ENCODE measurements at places on chromosomes 5 and 9.

GRCh38 chr5:163585206-163585605 lies 79.8 kb downstream of the MAT2B start:
- DNase-seq, result no peak

DNA sequence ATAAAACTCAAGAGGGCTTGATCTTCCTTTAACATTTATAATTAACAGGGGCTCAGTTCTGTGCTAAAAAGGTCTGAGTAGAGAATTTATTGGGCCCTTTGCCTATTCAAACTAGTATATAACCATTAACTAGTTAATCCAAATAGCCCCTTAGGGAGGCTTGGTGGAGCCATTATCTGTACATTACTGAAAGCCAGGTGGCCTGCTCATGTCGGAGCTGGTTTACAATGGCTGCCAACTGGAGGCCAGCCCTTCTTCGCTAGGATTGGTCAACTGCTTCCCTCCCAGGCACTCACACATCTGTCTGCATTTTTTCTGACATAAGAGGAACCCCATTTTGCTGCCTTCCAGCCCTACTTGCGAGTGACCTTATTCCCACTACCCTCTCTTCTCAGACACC lies 30.4 kb upstream of the NDFIP1 start:
- DNase-seq, result no peak

DNA sequence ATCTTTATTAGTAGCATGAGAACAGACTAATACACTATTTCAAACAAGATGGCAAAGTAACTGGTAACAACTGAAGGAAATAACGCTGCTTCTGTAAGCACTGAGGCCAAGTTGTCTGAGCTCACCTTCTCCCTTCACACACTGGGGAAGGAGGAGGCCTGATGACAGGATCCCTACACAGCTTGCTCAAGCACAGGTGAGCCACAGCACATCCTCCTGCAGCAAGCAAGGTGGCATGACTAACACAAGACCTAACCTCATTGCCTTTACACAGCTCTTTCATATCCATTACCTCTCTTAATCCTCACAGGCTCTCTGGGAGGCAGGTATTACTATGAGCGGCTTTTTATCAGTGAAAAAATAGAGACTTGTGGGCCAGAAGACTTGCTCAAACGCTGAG lies 83.3 kb downstream of the ARL15 start:
- no peak for DNase-seq

DNA sequence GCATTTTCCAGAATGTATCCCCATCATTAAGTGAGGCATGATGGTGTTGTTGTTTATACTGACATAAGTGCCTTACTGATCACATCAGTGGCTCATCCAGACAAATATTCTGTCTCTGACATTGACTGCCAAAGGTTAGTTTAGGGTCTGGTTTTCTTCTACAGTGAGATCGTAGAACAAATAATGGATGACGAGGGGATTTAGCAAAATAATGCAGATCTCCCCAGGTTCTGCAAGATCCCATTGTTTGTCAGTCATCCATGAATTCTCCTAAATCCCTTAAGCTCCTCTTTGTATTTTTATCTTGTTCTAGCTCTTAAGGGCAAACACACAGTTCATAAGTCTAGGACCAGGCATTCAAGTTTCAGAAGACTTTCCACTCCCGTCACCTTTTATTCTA lies 93.1 kb upstream of the DHFR start:
- DNase-seq, result no peak

DNA sequence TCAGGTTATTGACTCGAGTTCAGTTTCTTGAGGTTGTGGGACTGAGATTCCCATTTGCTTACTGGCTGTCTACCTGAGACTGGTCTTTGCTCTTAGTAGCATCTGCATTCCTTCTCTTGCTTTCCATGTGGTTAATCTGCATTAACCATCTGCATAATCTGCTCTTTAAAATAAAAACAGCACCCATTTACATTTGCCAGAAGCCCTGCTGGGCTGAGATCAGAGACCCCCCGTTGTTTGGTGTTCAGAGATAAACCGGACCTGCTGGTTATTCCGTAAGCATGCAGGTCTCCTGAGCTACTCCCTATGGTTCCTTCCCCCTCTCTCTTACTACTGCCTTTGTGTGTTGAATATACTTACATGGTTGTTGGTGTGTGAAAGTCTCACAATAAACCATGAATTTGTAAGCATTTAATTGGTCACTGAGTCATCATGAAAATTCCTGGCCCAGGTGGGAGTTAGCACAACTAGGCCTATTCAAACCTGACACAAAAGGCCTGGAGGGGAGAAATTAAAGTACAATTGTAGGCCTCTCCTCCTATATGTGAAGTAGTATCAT lies 396.7 kb downstream of the MRPS30 start:
- DNase-seq, result no peak

DNA sequence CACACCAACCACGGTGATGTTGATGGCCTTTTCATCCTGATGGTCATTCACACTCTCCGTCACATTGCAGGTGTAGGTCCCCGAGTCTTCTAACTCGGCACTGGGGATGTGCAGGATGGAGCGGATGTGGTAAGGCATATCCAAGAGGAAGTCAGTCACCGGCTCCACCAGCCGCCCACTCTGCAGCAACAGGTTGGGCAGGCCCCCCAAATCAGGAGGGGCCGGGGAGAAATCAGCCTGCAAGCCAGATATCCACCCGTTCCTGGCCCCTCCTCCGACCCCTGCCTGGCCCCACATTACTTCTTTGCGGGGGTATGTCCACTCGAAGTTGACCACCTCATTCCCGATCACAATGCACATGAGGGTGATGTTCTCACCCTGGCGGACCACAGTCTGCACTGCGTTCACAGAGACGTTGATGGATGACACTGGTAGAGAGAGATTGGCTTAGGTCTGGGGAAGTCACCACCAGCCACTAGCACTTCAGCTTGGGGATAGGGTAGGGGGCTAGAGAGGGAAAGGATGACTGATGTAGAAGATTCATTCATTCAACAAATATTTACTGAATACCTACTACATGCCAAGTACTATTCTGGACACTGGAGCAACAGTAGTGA lies 22.0 kb downstream of the PDGFRB start:
- DNase-seq, result no peak

DNA sequence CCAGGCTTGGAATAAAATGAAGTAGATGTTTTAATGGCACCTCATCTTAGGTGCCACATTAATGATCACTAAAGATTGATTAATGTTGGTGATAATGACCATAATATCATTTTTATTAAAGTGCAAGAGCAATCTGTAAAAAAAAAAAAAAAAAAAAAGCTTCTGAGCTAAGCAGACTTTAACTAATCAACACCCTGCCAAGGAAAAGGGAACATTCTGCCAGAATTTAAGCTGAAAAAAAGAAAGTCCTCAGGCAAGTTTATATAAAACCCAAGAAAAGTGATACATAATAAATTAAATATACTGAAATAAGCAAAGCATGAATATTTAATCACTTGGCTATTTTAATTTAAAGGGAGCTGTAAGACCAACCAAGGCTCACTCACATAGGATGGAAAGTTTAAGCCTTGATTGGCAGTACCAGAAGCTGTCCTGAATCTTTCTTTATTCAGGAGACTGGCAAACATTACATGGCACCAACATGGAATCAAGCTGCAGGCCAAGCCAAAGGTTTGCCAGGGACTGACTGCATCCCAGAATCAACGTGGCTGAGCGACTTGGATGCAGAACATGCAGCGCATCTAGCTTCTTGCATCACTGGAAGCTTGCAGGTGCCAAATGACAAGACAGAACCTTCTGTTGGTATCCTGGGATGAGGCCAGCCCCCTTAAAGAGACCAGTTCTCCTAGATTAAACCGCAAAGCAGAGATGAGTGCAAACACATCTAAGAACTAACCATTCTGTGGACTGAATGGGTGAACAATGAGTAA lies 413.6 kb downstream of the ENC1 start:
- DNase-seq, result no peak

GRCh38 chr9:75896193-75896592 lies 5.7 kb downstream of the PCSK5 start:
- DNase-seq, result no peak

DNA sequence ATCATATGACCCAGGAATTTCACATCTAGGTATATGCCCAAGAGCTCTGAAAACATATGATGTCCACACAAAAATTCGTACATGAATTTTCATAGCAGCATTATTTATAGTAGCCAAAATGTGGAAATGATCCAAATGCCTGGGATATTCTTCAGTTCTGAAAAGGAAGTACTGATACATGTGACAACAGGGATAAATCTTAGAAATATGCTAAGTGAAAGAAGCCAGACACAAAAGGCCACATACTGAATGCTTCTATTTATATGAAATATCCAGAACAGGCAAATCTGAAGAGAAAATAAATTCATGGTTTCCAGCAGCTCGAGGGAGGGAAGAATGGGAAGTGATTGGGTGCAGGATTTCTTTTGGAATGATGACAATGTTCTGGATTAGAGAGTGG lies 16.8 kb upstream of the ZBTB43 start:
- no peak for DNase-seq

GRCh38 chr9:96020792-96021550 lies 145.5 kb downstream of the ERCC6L2 start:
- peak; percentile 30 for DNase-seq

DNA sequence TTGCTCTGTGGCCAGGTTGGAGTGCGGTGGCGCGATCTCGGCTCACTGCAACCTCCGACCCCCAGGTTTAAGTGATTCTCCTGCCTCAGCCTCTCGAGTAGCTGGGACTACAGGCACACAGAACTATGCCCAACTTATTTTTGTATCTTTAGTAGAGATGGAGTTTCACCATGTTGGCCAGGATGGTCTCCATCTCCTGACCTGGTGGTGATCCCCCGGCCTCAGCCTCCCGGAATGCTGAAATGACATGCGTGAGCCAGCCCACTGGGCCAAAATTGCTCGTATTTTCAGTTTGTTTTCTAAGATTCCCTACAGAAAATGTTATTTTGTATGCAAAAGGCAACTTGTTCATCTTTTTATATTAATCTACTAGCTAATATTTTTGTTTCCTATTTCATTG lies 782.6 kb downstream of the TLE1 start:
- DNase-seq, result no peak

- DNase-seq, result no peak
These were observed 1.5 kb downstream of the CDC20B start for GRCh38 chr5:55171471-55171870.

DNA sequence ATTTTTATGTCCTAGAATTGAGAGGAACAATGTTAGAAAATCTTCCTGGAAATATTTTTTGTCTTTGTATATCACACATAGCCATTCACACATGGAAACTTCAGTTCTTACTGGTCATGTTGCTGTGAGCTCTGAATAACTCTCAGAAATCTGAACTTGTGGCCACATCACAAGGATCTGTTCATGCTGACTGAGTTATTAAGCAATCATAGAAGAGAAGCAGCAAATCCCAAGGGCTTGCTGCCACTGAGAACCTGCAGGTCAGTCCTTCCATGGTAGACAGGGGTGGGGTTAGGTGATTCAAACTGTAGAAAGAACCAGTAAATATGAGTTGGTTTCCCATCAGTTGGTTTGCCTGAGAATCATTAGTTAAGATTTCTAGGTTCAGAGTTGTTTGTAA lies 27.6 kb downstream of the SGCD start:
- DNase-seq, result no peak

DNA sequence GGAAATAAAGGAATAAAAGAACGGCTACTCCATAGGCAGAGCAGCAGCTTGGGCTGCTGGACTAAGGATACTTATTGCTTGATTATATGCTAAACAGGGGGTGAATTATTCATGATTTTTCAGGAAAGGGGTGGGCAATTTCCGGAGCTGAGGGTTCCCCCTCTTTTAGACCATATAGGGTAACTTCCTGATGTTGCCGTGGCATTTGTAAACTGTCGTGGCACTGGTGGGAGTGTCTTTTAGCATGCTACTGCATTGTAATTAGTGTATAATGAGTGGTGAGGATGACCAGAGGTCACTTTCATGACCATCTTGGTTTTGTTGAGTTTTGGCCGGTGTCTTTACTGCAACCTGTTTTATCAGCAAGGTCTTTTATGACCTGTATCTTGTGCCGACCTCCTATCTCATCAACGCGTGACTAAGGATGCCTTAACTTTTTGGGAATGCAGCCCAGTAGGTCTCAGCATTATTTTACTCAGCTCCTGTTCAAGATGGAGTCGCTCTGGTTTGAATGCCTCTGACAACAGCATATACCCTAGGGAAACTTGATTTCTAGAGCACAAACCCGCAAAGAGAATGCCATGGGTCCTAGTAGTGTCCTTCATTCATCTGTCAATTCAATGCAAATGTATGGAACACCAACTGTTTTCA lies 47.8 kb upstream of the PWWP2A start:
- DNase-seq, result no peak

GRCh38 chr5:8905021-8905420 lies 640.9 kb downstream of the SEMA5A start:
- no peak for DNase-seq

DNA sequence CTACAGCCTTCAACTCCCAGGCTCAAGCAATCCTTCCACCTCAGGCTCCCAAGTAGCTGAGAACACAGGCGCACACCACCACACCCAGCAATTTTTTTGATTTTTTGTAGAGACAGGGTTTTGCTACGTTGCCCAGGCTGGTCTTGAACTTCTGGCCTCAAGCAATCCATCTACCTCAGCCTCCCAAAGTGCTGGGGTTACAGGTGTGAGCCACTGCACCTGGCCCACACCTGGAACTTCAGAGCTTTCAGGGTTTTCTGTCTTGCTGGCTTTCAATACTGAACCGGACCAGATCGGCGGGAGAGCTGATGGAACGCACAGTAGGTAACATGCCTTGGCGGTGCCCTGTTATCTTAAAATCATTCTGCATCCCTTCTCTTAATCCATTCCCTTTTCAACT lies 30.8 kb downstream of the IPPK start:
- DNase-seq, result no peak

- DNase-seq, result no peak
These were observed 30.1 kb upstream of the ZNF782 start for GRCh38 chr9:96884443-96884842.

DNA sequence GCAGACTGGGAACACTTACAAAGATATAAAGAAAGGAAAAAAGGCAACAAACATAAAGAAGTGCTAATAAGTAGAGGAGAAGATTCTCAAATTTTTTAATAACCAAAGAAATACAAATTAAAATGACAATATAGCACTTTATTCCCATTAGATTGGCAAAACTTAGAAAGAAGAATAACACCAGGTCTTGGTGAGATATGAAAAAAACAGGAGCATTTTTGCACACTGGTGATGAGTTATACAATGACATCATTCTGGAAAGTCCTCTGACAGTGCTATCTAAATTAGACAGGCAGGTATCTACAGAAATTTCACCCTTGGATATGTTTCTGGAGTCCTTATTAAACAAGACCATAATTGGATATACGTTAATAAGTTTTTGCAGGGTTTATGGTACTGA lies 9.5 kb upstream of the SFXN1 start:
- DNase-seq, result no peak

DNA sequence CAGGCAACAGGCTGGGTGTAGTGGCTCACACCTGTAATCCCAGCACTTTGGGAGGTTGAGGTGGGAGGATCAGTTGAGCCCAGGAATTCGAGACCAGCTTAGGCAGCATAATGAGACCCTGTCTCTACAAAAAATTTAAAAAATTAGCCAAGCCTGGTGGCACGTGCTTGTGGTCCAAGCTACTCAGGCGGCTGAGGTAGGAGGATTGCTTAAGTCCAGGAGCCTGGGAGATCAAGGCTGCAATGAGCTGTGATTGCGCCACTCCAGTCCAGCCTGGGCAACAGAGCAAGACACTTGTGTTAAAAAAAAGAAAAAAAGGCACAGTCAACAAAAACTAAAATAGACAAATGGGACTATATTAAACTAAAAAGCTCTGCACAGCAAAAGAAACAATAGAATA lies 29.3 kb downstream of the ATP6V0E1 start:
- DNase-seq, result no peak

All from central memory CD4-positive, alpha-beta T cell (primary cell).